ENCODE measurements at places on chromosomes 4 and X.

GRCh38 chrX:139930916-139931645, 1.8 kb downstream of the ATP11C start:
- peak; percentile 80 for DNase-seq

GRCh38 chr4:15729910-15730533, 27.2 kb downstream of the BST1 start:
- DNase-seq: peak; percentile 82

- DNase-seq: peak; percentile 69
Measured at GRCh38 chr4:107037199-107037584, 1.1 kb upstream of the DKK2 start.

GRCh38 chrX:44723426-44723825, 120.4 kb upstream of the DUSP21 start:
- DNase-seq: no peak

DNA sequence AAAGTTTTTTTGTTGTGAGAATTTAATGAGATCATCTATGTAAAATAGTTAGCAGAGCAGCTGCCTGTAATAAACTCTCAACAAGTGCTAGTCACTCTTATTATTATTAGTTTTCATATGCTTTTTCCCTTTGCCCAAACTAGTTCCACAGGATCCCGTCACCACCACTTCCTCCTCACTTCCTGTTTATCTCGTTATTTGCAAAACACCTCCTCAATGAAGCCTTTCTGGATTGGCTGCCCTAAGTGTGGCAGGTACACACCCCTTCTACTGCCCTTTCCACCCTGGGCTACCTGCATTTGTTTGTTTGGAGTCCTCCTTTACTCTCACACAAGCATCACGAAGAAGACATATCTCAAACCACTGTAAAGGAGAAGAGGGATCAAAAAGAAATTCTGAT, 54.4 kb upstream of the KLF3 start:
- no peak for DNase-seq

DNA sequence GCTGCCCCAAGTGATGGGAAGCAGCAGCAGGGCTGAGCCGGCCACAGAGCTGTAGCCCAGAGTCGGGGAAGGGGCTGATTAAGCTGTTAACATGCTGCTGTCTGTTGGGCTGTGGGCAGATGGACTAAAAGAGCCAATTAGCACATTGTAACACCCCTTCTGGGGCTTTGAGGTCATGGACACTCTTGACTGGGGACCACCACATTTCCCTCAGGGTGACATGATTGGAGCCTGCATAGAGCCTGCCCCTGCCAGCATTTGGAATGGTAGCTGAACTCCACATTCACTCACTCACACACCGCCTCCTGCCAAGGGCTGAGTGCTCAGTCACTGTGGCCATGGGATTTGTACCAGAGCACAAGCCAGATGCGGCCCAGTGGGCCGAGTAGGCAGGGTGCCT, 646.9 kb downstream of the FAT4 start:
- no peak for DNase-seq

DNA sequence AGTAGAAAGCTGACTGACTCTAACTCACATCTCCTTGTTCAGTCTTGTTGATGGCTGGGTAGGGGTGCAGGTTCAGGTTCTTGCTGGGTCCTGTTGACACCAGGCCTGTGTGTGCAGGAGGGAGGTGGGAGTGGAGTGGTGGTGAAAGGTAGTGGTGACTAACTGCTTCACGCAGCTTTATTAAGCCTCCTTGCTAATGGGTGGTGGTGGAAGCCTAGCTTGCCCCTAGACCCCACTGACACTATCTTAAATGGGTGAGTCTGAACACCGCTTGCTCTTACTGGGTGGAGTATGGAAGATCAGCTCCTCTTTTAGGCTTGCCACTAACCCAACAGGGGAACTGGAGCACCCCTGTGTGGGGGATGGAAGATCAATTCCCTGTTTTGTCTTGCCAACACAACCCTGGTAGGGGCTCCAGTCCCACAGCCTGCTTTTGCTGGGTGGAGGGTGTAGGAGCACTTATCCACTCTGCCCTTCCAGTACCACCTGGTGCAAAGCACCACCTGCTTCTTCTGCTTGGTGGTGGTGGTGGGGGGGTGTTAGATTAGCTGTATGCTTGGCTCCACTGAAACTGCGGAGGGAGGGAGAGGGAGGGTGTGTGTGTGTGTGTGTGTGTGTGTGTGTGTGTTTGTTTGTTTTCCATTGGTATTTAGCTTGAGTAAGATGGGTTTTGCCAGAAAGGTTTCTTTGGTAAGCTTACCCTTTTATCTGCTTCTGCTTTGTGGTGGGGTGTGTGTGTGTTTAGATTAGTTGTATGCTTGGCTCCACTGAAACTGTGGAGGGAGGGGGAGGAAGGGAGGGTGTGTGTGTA, 25.6 kb downstream of the KDM6A start:
- DNase-seq: no peak

DNA sequence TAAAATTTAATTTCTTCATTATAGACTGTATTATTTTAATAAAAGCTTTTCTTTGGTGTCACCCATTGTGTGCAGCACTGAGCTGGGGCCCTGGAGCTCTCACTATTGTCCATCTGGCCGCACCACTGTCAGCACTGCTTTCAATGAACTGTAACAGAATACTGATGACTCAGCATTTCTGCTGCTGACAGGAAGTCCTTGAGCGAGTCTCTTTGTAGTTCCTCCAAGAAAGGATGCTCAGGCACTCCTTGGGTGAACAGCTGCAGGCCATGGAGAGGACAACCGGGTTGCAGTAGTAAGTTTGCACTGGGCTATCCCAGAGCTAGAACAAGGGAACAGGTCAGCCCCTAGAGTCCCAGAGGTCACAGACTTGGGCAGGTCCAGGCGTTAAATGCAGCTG, 81.6 kb downstream of the SORBS2 start:
- no peak for DNase-seq

GRCh38 chrX:21487832-21488231, 113.6 kb downstream of the CNKSR2 start:
- DNase-seq: no peak

DNA sequence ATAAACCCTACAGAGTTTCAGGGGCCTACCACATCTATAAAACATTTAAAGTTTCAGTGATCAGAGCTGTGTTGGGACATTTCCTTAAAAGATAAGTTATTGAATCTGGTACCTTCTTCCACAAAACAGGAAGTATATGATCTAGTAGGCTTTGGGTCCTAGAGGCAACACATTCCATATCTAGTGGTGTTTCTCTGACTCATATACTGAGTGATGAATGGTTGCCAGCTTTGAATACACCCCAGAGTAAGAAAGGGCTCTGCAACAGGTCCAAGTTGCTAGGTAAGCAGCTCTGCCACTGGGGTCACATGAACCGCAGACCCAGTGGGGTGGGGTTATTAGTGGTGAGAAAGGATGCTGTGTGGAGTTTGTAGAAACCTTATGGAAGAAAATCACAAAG, 32.4 kb upstream of the BLTP1 start:
- DNase-seq: no peak

All from osteoblast (primary cell).